T-helper 2 cell (primary cell): ENCODE measurements at places on chromosomes 3 and 15.
A peak's percentile ranks its signal among the peaks of the same experiment; 100 is the strongest.

- peak; percentile 16 for DNase-seq
Measured at GRCh38 chr15:78492872-78493271, 14.5 kb upstream of the HYKK start.

- DNase-seq: no peak
Measured at GRCh38 chr3:151307131-151307530, 9.5 kb downstream of the GPR87 start.

DNA sequence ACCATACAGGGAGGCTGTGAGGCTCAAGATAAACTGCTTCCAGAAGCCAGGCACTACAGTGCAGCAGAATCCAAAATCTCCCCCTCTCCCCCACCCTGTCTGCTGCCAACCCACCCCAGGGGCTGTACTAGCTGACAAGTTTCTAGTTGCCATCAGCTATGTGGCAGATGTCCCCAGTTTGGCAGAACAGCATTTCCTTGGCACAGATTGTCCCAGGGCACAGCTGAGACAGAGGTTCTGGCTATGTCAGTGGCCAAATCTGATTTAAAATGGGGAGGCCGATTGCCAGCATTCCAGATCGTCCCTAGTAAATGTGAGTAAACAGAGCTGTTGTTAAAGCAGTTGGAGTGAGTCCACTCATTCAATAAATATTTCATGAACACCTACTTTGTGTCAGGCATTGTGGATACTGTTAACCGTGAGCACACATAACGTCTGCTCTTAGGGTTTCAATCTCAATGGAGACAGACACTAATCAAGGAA is 28.0 kb upstream of the CCDC174 start:
- no peak for DNase-seq

- no peak for DNase-seq
Measured at GRCh38 chr3:184767377-184767776, 44.6 kb upstream of the VPS8 start.

- DNase-seq: no peak
Measured at GRCh38 chr15:95884276-95884675, 446.2 kb upstream of the NR2F2 start.

GRCh38 chr3:66154444-66154861 is 66.3 kb upstream of the SLC25A26 start:
- no peak for DNase-seq

DNA sequence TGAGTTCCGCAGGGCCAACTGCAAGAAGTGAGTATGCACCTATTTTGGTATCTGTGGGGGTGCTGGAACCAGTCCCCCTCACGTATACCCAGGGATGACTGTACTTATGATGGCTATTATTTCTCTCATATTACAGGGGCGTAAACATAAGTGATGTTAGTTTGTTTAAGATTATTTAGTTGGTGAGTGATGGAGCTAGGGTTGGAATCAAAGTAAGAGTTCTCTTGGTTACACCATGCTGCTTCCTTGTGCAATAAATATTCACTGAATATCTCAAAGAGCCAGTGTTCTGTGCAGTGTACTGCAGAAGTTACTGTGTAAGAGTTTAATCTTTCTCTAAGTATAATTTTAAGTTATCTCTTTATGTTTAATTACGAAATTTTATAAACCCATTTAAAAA is 12.8 kb upstream of the UTS2B start:
- DNase-seq: no peak

GRCh38 chr3:129317014-129317771 is 38.5 kb downstream of the HMCES start:
- no peak for DNase-seq

DNA sequence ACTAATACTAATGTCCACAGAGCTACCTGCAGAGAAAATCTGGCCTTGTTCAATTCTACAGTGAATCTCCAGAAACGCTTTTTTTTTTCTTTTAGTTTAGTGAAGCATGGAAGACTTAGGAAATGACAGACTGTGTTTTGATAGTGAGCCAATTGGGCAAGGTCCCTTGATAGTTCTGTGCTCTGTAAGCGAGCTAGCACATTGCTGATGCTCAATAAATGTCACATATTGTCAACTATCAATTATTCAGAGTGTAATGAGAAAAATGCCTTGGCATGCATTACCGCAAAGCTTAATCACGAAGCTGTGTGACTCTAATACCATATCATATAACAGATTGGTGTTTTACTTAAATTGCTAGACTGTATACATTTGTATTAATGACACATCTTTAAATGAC is 5.2 kb upstream of the C3orf85 start:
- DNase-seq: no peak

DNA sequence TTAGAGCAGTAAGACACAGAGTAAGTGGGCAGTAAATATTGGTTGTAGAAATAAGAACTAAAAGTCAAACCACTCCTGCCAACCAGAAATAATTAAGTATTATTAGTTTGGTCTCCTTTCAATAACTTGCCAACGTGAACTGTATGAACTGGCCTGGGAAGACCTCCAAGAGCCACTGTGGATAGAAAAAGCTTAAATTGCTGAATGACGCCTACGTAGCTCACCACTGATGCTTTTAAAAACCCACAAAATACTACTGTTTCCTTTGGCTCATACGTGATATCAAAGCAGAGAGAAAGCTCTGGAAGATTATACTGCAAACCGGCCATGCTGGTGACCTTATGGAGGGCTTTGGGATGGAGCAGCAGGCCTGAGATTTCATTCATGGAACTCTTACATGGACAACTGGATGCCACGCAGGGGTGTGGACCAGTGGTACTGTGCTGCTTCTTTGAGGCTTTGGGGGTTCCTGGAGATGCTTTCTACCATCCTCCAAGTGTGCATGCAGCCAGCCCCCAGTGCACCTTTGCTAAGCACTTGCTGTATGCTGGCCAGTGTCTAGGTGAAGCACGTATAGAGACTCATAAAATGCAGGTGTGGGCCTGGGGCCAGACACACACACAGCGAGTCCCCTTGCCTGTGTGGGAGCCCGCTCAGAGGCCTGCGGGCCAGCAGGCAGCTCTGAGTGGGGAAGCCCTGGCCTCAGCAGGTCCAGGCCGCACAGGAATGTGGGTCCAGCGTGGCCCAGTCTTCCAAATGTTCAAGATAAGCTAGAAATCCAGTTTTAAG is 66.8 kb downstream of the ABTB1 start:
- no peak for DNase-seq

- DNase-seq: no peak
Measured at GRCh38 chr3:165279471-165279870, 83.3 kb upstream of the SLITRK3 start.

DNA sequence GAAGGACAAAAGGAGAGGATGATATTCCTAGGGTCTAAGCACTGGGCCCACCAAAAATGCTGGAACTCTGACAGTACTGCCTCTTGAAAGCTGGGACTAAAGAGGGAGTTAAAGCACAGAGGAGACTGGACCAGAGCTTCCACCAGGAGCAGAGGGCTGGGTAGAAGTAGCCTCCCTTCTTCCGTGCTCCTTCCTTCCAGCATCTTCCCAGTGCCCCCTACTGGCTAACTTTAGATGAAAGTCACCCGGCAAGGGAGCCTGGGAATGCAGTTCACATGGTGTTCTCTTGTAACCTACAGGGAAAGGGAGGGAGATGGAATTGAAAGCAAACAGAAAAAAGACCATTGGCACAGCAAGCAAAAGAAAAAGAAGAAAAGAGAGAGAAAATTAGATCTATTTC is 106.1 kb upstream of the COL8A1 start:
- no peak for DNase-seq

DNA sequence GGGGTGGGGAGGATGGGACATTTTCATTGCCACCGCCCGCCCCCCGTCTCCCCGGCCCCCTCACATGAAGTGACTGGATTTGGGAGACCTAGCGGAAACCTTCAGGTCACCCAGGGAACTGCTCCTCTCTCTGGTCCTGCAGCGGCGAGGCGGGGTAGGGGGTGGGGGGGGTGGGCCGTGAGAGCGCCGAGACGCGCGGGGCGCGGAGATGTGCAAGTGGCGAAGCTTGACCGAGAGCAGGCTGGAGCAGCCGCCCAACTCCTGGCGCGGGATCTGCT is 712 bp upstream of the MME start:
- no peak for DNase-seq

GRCh38 chr3:111362381-111363009 is 179.5 kb upstream of the CD96 start:
- no peak for DNase-seq

DNA sequence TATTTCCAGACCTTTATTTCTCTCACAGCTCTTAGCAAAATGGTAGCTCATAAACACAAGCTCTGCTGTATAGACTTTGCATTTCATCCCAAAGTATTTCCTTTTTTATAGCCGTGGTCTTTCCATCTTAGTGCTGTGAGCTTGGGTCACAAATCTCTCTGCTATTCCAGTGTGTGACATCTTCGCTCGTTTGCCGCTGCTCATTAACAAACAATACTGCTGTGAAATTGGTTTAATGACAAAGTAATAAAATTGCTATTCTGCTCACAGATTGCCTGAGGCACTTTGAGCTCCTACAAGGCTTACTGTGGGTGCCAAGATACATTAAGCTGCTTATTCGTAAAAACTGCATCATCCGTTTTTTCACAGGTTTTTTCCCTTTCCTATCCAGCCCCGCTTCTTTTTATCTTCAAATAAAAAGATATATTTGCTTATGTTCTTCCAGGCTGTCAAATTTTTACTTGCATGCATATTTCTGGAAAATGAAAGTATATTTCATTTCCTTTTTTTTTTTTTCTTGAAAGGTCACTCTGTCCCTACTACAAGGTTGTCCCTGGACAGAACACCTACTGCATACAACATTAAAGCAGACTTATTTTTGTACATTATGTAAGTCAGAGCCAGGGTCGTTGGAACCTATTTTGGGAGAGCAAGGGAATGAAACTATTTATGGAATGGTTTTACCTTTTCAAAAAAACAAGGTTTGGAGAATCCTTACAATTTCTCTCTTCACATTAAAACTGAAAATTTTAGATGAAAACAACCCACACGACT is 174.5 kb downstream of the MEIS2 start:
- no peak for DNase-seq

GRCh38 chr3:77868725-77869124 is 828.8 kb downstream of the ROBO2 start:
- DNase-seq: no peak

- DNase-seq: no peak
Measured at GRCh38 chr15:44471885-44472455, 44.5 kb downstream of the CTDSPL2 start.

DNA sequence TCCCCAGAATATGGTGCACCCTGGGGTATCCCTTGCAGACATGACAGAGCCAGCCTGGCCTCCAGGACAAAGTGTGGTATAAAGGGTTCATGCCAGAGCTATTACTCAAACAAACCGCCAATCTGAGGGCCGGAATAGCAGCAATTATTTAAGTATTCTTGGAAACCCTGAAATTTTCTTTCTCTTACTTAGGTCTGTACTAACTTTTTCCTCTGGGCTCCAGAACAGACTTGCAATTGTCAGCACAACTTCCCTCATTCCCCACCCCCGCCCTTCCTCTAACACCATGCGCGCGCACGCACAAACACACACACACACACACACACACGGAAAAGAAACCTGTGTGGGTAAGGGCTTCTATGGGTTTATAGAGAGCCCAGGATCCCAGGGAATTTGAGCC is 56.3 kb downstream of the ISG20 start:
- no peak for DNase-seq

- DNase-seq: no peak
Measured at GRCh38 chr15:76625267-76625666, 279.9 kb downstream of the SCAPER start.

DNA sequence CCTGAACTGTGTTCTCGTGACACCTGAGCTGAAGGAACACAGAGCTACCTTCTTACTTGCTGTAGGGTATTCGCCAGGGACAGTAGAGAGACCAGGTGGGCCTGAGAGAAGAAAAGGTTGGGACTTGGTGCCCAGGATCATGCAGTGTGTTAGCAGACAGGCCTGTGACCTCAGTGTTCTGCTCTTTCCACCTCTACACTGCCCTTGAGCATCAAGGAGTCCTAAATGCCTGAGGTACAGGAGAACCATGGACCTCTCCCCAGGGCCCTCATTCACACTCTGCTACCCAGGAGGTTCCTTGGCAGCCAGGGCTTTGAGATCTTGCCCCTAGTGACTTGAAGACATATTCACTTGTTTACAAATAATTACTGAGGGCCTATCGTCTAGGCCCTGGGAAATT is 22.2 kb upstream of the JMJD7 start:
- DNase-seq: no peak

DNA sequence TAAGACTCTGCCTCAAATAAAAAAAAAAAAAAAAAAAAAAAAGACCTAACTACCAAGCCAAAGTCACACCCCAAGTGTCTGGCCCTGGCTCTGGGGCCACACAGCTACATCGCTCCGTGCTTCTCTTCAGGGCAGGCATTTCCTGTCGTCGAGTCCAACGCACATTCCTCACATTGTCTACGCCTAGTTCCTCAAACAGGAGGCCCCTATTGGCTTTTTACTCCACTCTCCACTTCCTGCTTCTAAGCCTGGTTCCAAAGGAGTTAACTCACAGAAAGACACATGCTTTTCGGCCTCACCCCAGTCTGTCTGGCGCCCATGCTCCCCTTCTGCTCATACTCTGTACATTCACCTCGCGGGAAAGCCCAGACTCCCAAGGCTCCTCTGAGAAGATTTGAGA is 28.8 kb downstream of the KNG1 start:
- no peak for DNase-seq

GRCh38 chr15:52567871-52568600 is 794 bp downstream of the ARPP19 start:
- no peak for DNase-seq

- DNase-seq: no peak
Measured at GRCh38 chr3:46399098-46399497, 7.8 kb downstream of the CCR5AS start.

DNA sequence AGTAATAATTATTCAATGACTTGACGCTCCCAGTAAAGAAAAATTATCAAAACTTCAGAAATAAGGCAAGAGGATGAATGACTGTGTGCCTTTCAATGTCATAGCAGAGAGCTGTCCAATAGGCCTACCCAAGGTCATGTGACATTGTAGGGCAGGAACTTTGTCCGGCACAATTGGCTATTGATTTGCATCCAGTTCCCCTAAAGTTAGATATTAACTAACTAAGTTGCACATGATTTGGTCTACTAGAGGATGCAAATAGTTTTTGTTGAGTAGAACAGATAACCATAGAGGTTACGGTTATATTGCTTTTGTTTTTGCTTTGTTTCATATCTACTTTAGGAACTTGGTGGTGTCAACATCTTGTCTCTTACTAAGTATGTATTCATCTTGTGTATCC is 127.9 kb upstream of the PFN2 start:
- DNase-seq: no peak
